ENCODE measurements at places on chromosomes 7 and 10. TPM values are rescaled to one million over a fixed set of nuclear protein-coding genes. Genes with fewer than 3 reads are reported as not detected.
A peak's percentile ranks its signal among the peaks of the same experiment; 100 is the strongest.

DNA sequence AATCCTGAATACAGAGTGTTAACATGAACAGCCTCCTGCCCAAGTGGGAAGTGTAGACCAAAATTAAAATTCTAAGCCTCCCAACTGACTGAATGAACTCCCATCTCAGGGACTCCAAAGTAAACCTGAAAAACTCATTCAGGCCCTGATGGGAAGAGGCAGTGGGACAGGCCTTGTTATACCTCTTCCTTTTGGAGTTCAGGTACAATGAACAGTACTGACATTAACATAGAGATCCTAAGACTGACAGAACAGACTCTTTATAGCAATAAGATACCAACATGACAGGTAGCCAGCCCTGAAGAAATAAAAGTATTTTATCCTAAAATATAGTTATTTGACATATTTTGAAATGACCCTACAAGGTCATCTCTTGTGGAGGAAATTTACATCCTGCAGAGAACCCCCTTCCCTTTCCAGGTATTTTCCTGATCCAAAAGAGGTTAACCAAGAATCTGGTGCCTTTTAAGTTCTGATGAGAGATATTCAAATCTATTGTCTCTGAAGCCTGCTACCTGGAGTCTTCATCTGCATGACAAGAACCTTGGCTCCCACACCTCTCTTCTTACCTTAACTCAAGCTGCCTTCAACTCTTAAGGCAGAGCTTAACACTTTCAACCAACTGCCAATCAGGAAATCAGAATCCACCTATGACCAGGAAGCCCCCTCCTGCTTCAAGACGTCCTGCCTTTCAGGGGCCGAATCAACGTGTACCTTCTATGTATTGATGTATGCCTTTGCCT is 103.3 kb upstream of the PFKP start:
- no peak for DNase-seq

Gene AMPH
- total RNA-seq = not detected

DNA sequence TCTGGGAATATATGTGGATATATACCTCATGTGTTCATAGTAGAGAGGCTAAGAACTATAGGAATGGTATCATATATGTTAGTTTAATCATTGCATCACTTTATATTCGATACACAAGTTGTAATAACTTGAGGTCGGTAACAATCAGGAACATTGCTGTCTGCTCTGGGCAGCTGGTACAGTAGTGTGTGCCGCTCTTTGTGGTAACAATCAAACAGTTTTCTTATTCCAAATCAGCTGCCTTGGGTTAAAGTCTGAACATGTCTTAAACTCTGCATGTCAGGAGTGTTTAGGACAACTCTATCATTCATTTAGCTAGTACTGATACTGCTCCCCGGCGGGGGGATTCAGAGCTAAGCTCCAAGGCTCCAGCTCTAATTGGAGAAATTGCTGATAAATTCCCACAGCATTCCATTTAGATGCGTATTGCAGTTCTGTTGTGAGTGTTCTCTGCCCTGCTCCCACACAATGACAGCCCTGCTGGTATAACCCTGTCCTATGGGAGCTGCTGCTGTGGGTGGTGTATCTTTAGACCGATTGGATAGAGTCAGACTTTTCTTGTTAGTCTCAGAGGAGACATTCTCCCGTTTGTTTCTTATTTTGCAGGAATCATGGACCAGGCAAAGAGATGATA is 707.5 kb upstream of the FZD8 start:
- peak; percentile 90 for DNase-seq

Gene MTG1
- 50.5 TPM for total RNA-seq

DNA sequence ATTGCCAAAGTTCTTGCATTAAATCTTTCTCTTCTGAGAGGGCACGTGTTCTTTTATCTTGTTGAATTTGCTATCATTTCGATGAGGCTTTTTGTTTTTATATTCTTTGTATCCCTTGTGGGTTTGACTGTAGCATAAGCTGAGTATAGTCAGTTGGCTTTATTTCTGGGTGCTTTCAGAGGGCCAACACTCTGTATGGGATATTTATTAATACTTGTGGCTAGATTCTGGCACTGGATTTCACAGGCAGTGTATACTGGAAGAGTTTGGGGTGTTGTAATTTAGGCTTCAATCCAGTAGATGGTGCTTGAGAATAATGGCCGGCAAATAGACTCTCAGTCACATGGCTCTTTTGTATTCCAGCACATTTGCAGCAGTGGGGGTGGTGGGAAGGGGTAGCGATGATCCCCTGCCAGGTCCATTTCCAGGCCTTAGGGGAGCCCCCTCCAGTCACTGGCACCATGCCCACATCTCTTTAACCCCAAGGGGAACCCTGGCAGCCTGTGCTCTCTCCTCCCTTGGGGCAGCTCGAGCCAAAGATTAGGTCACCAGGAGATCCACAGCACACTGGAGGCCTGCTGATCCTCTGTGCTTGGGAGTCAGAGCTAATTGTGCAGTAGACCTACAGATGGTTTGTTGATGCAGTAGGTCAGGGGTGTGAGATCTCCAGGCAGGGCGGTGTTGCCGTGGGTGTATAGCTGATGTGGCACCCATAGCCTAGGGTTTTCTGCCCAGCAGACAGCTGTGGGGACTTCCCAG is 81.8 kb downstream of the PTPN20 start:
- peak; percentile 9 for DNase-seq

GRCh38 chr7:44961844-44962482 is 16.9 kb downstream of the MYO1G start:
- no peak for DNase-seq

GRCh38 chr10:97744405-97745035 is 7.6 kb downstream of the ZFYVE27 start:
- DNase-seq = no peak

Gene TAF5
- 11.1 TPM for total RNA-seq

DNA sequence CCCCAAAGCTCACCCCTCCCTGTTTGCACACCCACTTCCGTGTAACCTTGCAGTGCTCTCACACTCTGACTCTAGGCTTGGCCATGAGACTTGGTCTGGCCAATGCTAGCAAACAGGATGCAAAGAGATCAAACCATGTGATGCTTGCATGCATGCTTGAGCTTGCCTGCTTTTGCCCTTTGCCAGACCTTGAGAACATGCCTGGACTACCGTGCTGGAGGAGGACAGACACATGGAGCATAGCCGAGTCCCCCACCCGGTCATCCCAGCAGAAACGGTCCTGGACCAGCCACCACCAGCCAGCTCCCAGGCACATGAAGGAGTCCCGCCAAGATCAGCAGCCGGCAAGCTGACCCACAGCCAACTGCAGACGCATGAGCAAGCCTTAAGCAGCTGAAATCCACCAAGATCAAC is 23.4 kb downstream of the PYROXD2 start:
- DNase-seq = no peak

Gene VAX1
- total RNA-seq = not detected

Gene ABCB4
- 15.0 TPM for total RNA-seq

- DNase-seq = peak; percentile 76
Observed at GRCh38 chr7:151759591-151760042, 117.3 kb downstream of the PRKAG2 start.

DNA sequence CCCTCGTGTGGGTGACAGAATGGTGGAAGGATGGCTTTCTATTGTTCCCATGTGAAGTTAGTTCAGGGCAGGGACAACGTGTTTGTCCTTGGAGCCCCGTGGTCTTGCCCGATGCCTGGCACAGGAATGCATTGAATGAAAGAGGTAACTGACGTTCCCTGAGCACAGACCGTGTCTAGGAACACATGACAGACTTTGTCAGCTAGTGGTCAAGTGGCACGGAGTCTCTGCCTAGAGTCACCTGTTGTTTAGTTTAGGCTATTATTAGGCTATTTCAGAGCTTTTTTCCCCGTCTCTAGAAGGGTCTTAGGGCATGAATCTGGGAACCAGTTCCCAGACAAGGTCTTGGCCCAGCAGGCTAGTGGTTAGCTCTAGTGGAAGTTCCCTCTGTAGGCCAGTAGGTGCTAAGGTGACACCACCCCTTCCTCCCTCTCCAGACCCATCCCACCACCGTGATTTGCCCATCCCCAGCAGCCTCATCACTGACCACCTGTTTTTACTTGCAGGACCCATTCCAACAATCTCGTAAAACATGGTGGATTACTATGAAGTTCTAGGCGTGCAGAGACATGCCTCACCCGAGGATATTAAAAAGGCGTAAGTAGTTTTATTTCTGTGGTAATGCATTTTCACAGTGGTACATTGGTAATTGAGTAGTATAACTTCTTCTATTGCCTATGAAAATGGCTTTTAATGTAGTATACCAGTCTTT is 21.4 kb downstream of the DNAJB6 start:
- no peak for DNase-seq

Gene TMEM236
- total RNA-seq = not detected

DNA sequence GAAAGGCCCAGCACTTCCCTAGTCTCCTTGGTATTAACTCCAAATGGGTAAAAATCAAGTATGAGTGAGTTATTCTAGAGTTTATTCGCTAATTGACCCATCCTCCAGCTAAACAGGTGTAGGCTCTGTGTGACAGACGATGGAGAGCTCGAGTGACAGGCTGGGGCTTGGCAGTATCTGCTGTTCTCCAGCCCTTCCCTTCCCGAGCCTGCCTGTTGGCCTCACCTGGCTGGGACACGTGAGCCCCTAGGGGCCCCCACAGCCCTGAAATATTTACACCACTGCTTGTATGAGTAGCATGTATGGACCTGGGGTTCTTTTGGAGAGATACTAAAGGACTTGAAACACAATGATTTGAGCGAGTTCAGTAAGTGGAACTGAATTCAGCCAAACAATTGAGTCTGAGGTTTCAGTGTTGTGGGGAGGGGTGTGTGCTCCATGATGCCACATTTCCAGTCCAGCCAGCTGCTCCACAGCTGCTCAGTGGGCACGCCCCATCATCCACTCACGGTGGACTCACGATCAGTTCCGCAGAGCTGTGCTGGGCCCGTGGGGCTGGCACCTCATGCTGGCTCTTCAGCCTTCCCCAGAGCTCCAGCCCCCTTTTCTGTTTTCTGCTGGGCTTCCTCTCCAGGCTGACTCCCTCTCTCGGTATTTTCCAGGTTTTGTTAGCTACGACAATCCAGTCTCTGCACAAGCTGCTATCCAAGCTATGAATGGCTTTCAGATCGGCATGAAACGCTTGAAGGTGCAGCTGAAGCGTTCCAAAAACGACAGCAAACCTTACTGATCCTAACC is 283.0 kb downstream of the USP6NL start:
- DNase-seq = no peak

GRCh38 chr10:122478971-122479370 is 17.6 kb downstream of the HTRA1 start:
- no peak for DNase-seq

Gene ZNF425
- total RNA-seq = 2.5 TPM

Gene KCND2
- total RNA-seq = not detected

Gene SH2D4B
- total RNA-seq = not detected

- DNase-seq = no peak
Observed at GRCh38 chr7:4831723-4832495, 29.9 kb downstream of the PAPOLB start.

Gene FLNC
- total RNA-seq = 56.8 TPM

Gene SORCS1
- not detected for total RNA-seq

Gene DPYSL4
- total RNA-seq = 1.3 TPM

DNA sequence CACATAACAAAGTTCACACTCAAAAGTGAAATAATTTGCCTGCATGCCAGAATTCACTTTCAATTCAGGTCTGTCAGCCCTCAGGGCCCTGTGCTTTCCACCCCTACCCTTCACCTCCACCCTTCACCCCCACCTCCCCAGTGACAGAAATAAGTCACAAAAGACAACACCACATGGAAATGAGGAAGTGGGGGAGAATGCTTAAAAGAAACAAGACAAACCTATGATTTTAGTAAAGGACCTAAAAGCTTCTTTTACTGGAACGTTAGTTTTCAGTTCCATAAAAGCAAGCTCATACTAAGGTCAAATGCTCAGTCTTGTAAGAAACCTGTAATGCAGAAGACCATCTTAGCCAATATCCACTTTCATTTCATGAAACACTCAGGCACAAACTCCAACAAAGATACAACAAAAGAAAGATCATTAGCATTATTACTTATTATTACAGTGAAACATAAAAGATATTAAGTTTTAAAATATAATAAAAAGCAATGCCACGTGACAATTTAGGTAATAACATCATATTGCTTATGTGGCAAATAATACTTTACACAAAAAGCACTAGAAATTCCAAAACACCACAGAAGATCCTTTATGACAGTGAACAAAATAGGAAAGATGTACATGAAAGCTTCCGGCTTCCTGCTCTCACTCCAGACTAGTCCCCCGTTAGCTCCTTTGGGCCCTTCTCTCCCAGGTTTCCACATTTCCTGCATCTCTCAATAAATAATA is 112.1 kb downstream of the LMBR1 start:
- no peak for DNase-seq

DNA sequence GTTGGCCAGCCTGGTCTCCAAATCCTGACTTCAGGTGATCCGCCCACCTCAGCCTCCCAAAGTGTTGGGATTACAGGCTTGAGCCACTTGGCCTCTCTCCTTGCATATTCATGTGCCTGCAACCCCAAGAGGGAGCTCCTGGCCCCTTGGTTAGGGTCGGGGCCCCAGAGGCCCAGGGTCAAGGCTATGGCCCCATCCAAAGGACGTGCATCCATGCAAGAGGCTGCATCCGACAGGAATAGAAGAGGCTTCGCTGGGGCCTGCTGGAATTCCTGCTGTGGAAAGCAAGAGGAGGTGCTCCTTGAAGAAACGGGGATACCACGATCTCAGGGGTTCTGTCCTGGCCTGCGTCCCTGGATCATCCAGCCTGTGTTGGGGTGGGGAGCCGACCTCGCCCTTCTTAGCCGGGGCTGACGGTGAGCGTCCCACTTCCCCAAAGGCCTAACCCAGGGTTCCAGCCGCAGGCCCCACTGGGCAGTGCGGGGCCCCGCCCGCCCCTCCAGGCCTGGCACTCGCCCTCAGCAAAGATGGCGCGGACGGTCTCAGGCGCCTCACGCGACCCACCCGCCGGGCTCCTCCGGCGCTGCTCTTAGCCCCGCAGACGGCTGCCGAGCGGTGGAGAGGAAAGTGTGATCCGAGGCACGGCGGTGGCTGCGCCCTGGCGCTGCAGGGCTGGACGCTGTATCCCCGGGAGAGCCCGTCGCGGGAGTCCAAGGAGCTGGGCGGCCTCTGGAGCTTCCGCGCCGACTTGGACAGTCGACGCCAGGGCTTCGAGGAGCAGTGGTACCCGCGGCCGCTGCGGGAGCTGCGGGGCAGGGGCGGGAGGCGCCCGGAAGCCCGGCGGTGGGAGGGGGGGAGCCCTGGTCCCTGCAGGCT is 54.7 kb downstream of the ZNF727 start:
- no peak for DNase-seq

DNA sequence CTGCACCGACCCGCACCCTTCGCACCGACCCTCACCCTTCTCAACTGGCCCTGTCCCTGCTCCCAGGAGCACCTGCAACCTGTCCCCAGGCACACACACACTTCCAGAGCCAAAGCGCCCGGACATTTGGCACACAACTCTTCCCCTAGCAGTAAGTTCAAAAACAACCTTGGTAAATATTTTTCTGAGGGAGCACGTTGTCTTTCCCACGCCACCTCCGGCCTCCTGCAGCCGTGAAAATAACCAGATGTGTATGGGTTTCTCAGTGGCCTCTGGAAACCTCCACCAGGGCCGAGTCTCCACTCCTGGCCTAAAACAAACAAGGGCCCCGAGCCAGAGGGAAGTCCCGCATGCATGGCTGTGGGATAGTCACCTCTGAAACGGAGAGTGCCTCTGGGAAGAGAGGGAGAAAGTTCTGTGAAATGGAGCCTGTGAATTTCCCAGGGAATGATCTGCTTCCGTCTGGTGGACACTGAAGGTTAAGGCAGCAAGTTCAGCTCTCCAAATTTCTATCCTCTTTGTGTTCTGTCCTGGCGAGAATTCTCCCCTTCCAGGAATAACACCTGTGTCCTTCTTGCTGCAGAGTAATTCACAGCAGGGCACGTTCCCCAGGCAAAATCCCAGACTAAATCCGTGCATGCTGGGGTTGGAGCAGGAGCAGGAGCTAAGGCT is 15.8 kb downstream of the PODXL start:
- no peak for DNase-seq

- DNase-seq = no peak
Observed at GRCh38 chr10:11142777-11143176, 125.1 kb downstream of the CELF2 start.

Gene C7orf57
- 0.34 TPM for total RNA-seq

Data from SJSA1 (cell line).